T-helper 22 cell (primary cell): ENCODE measurements at places on chromosomes 16 and 17.
A peak's percentile ranks its signal among the peaks of the same experiment; 100 is the strongest.

- DNase-seq, result no peak
These were observed 108.4 kb downstream of the METRNL start for GRCh38 chr17:83187782-83188311.

- DNase-seq, result no peak
These were observed 21.8 kb downstream of the DRC3 start for GRCh38 chr17:17994271-17995069.

- peak; percentile 5 for DNase-seq
These were observed 4.3 kb downstream of the POLG2 start for GRCh38 chr17:64492481-64493109.

DNA sequence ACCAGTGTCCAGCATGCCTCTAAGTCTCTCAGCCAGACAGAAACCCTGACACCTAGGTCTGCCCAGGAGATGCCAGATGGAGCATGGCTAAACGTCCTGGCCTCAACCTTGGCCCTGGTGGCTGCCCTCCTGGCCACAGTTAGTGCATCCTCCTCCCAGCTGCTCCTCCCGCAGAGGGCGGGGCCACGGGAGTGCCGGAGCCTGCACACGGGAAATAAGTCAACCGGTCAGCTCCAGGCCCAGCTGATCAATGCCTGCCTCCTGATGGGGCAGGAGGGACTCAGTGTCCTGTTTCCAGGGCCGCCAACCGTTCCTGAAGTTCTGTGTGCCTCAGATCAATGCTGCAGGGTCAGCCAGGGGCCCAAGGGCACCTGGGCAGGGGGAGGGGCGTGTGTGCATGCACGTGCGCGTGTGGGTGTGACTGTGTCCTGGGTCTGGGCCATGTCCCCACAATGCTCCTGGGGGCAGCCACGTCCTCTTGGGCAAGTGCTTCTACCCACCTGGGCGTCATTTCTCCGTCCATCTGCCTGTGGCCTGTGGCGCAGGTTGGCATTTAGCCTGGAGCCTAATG lies 4.6 kb upstream of the KCNJ12 start:
- no peak for DNase-seq

DNA sequence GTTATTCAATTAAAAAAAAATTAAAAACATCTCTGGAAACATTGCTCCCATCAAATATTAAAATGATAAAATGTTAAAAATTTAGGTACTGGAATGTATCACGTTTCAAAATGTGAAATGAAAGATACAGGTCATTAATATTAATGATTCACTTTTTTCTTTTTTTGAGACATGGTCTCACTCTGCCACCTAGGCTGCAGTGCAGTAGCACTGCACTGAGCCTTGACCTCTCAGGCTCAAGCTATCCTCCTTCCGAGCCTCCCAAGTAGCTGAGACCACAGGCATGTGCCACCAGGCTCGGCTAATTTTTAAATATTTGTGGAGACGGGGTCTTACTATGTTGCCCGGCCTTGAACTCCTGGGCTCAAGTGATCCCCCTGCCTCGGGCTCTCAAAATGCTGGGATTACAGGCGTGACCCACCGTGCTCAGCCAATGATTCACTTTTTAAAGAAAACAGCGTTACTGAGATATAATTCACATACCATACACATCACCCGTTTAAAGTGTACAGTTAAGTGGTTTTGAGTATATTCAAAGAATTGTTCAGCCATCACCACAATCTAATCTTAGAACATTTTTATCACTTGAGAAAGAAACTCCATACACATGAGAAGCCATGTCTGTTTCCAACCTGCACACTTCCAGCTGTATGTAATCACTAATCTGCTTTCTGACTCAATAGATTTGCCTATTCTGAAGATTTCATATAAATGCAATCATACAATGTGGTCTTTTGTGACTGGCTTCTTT lies 19.1 kb upstream of the NETO2 start:
- DNase-seq, result no peak

GRCh38 chr17:41806685-41807445 lies 4.9 kb downstream of the P3H4 start:
- DNase-seq, result no peak

GRCh38 chr17:12592941-12593340 lies 72.7 kb upstream of the MYOCD start:
- DNase-seq, result no peak

DNA sequence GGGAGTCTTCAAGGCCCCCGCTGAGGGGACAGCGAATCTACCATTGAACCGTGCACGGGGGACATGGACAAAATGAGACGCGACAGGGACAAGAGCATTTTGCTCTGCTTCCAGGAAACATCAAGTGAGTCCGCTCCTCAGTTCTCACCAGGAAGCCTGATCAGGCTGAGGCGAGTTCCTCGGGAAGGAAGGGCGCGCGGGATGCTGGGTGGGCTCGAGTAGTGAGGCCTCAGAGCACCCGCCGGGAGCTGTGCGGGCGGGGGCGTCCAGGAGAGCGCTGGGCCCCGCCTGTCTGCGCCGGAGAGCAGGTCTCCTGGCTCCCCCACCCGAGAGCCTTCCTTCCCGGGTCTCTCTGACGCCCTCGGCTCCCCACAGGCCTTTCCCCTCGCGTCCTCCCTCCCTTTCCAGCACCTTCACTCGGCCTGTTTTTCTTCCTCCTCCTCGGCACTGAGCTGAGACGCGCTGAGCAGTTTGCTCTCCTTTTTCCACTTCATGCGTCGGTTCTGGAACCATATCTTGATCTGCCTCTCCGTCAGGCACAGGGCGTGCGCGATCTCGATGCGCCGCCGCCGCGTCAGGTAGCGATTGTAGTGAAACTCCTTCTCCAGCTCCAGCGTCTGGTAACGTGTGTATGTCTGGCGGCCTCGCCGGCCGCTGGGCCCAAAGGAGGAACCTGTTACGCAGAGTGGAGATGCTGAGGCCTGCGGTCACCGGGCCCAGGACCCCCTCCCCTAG lies 2.6 kb upstream of the HOXB5 start:
- no peak for DNase-seq

DNA sequence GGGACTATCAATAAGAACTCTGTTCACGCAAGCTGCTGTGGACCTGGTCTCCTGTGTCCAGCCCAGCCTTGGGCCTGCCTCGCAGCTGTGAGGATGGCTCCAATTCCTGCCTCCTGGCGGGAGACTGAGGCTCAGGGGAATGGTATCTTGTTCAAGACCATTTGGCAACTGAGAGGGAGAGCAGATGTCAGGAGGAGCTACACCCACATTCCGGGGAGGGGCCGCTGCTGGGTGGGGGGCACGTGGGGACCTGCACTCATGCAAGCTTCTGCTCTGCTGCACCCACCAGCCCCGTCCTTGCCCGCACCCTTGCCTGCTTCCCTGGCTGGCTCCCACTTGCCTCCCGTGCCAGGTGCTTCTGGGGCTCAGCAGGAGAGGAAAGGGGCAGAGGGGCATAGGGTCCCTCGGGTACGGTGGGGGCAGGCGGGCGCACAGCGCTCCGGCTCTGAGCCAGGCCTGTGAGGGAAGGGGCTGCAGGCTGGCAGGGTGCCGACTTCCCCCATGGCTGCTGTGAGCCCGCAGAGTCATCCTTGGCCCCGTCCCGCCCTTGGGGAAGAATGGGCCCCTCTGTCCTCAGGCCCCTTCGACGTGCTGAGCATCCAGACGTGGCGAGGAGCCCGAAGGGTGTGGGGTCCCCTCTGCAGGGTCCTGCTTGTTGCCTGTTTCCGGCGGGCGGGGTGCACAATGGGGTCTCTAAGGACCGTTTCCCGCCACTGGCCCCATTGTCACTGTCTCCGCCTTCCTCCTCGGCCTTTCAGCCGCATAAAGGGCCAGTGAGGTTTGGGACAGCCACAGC lies 2.7 kb downstream of the METRN start:
- no peak for DNase-seq

DNA sequence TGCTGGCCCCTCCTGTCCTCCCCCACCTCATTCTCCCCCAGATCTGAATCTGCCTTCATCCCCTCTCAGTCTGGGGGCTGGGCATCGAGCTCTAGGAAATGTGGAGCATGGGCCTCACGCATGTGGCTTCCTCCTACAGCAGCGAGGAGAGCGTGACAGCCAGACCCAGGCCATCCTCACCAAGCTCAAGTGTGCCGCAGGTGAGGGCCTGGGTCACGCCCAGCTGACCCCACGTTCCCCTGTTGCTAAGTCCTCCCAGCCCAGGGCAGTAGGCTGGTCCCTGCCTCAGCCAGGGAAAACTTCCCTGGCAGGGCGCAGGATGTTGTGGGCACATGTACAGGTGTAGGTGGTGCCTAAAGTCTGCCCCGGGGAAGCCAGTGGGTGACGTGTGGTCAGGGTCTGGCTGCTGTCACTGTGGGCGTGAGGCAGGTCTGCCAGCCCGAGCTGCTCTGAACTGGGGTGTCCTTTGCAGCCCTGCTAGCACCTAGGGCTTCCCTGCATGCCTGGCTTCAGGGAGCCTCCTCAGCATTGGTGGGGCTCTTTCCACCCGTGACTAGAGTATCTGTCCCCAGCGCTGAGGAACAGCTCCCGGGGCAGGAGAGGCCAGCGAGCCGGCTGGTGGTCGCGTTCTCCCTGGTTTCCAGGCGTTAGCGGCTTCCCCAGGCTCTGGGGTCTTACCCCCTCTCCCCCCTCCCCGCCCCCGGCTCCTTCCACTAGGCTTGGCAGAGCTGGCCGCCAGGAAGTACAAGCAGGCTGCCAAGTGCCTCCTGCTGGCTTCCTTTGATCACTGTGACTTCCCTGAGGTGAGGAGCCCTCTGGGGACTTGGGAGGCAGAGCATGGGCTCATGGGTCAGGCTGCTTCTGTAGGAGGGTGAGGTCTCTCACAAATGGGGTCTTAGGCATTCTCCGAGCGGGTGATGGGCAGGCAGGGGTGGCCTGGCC lies 3.6 kb downstream of the GPS1 start:
- no peak for DNase-seq

- peak; percentile 95 for DNase-seq
These were observed 75.9 kb upstream of the TNRC6C start for GRCh38 chr17:77882481-77883212.

DNA sequence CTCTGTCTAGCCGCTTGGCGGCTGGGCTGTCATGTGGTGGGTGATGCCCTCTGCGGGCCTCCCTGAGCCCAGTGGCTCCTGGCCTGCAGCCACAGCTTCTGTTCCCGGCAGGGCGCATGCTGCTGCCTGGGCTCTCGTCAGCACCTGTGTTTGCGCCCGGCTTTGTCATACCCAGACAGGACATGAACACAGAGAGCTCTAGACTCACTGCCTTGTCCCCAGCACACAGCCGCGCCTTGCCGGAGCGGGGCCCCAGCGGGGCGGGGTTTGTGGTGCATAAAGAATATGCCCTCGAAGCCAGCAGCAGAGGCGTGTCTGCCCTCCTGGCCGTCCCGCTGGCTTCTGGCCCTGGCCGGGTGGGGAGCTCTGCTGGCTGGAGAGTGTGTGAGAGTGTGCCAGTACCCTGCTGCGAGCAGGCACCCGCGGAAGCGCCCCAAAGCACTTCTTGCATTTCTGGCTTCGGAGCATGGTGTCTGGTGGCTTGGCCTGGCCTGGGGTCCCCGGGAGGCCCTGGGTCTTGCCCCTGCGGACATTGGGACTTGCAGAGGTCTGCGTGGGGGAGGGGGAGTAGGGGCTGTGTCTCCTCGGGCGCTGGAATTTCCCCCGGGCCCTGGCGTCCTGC lies 14.4 kb downstream of the ASPSCR1 start:
- DNase-seq, result no peak

DNA sequence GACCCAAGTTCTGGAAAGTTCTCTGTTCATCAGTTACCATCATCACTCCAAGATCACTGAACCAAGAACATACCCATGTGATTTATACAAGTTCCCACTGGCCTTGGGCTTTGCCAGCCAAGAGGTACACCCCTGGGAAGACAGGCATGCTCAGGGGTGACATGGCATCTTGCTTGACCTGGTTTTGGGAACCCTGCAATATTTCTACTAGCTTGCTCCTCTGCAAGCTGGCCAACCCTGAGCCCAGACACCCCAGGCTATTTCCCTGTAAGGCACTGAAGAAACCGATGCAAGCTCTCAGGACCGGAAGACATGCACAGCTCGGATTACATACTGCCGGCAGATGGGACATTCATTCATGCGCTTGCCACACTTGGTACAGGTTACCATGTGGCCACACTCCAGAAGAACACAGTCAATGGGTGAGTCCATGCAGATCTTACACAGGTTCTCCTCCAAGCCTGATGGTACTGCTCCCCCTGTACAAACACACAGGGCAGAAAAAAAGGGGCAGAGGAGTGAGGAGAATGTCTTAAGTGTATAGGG lies 31.4 kb downstream of the LIG3 start:
- no peak for DNase-seq

DNA sequence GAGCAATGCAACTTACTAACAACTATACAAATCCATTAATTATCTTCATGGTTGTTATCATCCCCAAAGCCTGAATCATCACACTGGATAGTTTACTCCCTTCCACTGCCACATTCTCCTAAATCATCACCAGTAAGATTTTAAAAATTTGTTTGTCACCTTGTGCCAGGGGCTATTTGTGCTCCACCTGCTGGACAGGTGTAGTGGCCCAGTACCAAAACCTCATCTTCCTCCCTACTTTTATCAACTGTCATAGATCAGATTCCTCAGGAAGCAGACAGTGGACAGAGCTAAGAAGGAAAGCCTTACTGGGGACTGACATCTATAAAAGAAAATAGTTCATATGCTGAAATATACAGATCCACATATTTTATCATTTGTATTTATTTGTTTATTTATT lies 280.4 kb downstream of the CDH11 start:
- DNase-seq, result no peak

GRCh38 chr16:89026121-89026612 lies 49.2 kb upstream of the CBFA2T3 start:
- no peak for DNase-seq

- no peak for DNase-seq
These were observed 14.1 kb upstream of the DNAI2 start for GRCh38 chr17:74259667-74260524.

GRCh38 chr17:70683936-70684335 lies 514.6 kb downstream of the KCNJ2 start:
- no peak for DNase-seq

- DNase-seq, result no peak
These were observed 143.0 kb downstream of the SALL1 start for GRCh38 chr16:51008037-51008436.

- DNase-seq, result peak; percentile 23
These were observed 27.8 kb upstream of the GHDC start for GRCh38 chr17:42221886-42222745.

- no peak for DNase-seq
These were observed 43.4 kb upstream of the GSE1 start for GRCh38 chr16:85569615-85570212.

DNA sequence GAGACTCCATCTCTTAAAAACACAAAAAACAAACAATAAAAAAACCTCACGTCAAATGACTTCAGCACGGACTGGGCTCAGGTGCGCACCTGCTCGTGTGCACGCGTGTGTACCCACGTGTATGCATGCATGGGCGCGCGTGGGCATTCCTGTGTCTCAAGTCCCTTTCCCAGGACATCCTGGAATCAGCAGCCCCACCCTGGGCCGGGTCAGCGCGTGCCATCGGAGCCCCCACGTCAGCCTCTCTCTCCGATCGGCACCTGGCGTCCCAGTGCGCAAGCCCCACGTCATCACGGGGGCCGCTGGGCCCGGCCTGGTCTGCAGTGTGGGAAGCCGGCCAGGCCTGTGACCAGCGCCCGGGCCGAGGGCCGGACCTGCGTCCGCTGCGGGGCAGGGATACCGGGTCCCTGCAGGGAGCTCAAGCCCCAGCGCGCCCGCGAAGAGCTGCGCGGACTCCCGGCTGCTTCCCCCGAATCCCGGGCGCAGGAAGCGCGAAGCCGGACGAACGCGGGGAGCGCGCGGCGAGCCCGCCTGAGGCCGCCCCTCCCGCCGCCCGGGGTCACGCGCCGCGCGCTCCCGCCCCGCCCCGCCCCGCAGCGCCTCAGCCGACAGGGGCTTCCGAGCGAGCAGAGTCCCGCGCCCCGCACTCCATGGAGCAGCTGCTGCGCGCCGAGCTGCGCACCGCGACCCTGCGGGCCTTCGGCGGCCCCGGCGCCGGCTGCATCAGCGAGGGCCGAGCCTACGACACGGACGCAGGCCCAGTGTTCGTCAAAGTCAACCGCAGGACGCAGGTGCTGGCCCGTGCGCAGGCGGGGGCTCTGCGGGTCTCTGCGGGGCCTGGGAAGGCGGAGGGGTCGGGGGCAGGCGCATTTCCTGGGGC lies at the start of gene FN3K:
TSS of gene FN3K (plus strand) at position 629 of the 880 bp plus-strand sequence. CDS start at position 651, 22 bp downstream.
- DNase-seq, result no peak
